ENCODE measurements at places on chromosomes 7 and 10. TPM values are rescaled to one million over a fixed set of nuclear protein-coding genes. Genes with fewer than 3 reads are reported as not detected.

DNA sequence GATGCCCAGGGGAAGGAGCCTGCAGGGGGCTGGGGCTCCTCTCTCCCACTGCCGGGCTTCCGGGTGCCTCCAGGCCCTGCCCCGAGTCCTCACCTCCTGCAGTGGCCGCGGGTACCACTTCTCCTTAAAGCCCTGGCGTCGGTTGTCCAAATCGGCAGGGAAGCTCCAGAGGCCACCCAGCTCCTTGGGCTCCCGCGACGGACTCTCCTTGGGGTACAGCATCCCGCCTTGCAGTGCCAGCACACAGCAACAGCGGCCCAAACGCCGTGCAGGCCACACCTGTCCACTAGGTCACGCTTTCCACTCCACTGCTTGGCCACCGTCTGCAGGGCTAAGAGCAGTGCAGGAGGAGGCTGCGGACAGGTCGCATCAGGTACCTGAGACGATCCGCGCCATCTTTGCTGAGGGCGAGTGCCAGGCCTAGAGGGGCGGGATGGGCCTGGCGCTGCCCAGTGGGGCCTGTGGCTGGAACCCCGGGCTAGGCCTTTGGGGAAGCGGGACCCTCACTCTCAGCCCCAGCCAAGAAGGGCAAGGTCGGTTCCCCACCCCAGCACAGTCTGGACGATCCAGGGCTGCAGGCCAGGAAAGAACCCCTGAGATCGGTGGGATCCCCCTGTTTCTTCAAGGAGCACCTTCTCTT lies 47.7 kb upstream of the ZNF479 start:
- H3K4me1 ChIP-seq, result no peaks in the 10 kb centered on the region
- DNase-seq, result peak; percentile 6
- no peaks in the 10 kb centered on the region for H3K36me3 ChIP-seq
- no peak overlapping the region for H3K4me3 ChIP-seq
- H3K27ac ChIP-seq, result no peak overlapping the region
- no peaks in the 10 kb centered on the region for H3K27me3 ChIP-seq

GRCh38 chr7:55962014-55962413 lies 2.4 kb upstream of the NIPSNAP2 start:
- H3K36me3 ChIP-seq, result no peaks in the 10 kb centered on the region
- DNase-seq, result no peak
- no peak overlapping the region for H3K27ac ChIP-seq
- H3K27me3 ChIP-seq, result no peaks in the 10 kb centered on the region

- no peak for DNase-seq
- no peaks in the 10 kb centered on the region for H3K36me3 ChIP-seq
- no peaks in the 10 kb centered on the region for H3K27me3 ChIP-seq
- H3K4me1 ChIP-seq, result no peaks in the 10 kb centered on the region
These were observed 1.5 kb upstream of the C10orf95 start for GRCh38 chr10:102452672-102453340.

GRCh38 chr7:76383089-76383944 lies 24.5 kb upstream of the YWHAG start:
- no peak for DNase-seq
- no peak overlapping the region for H3K4me3 ChIP-seq
- no peaks in the 10 kb centered on the region for H3K4me1 ChIP-seq

DNA sequence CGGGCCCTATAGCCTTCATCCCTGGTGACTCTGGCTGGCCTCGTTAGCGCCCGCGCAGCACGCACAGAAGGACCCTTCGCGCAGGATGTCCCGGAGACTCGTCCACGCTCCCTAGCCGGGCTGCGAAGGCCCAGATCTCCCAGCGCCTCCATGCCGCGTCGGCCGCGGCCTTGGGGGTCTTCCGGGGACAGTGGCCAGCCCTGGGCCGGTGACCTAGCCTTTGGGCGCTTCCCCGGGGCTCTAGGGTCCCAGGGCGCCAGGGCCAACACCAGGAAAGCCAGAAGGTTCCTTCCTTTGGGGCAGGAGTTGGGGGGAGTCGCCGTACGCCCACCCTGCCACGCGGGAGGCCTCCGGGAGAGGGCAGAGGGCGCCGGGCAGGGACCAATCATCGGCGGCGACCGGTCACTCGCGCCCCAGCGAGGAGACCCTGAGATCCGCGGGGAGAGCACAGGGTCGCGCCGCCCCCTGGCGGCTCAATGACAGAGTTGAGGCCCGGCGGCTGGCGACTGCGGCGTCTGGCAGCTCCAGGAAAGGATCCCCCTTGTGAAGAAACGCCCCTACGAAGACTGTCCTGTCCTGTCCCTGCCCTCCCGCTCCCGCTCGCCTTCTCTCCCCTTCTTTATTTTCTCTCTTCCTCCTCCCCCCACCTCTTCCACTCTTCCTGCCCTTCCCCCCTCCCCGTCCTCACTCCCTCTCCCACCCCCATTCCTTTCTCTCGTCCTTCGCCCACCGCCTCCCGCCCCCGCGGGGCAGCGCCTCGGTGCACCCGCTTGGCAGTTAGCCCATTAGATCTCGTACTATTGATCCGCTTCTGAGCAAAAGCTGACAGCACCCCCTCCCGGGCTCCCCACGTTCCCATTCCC lies 62.3 kb upstream of the LBX1 start:
- peaks cover 12% of the 10 kb centered on the region for H3K4me1 ChIP-seq
- peak overlapping the region; percentile 49 for H3K4me3 ChIP-seq
- no peaks in the 10 kb centered on the region for H3K36me3 ChIP-seq
- peaks cover 14% of the 10 kb centered on the region for H3K27me3 ChIP-seq
- no peak overlapping the region for H3K27ac ChIP-seq

DNA sequence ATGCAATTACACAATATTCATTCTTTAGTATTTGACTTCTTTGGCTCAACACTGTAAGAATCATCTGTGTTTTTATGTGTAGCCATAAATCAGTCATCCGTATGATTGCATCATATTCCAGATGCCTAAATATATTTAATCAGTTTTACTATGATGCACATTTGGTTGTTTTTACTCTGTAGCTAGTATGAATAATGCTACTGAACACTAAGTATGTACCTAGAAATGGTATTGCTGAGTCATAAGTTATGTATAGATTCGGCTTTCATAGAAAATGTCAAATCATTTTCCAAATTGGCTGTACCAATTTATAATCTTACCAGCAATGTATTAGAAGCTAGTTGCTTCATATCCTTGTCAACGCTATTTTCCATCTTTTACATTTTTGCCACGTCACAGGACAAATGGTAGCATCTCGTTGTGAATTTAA lies 197.3 kb upstream of the PLXNA4 start:
- H3K27me3 ChIP-seq, result no peaks in the 10 kb centered on the region
- no peak for DNase-seq
- no peak overlapping the region for H3K27ac ChIP-seq
- H3K36me3 ChIP-seq, result no peaks in the 10 kb centered on the region
- H3K4me1 ChIP-seq, result no peaks in the 10 kb centered on the region

- no peaks in the 10 kb centered on the region for H3K27me3 ChIP-seq
- no peaks in the 10 kb centered on the region for H3K36me3 ChIP-seq
- H3K4me3 ChIP-seq, result no peak overlapping the region
- no peak for DNase-seq
These were observed 19.5 kb upstream of the PPP1R3C start for GRCh38 chr10:91652364-91652763.

DNA sequence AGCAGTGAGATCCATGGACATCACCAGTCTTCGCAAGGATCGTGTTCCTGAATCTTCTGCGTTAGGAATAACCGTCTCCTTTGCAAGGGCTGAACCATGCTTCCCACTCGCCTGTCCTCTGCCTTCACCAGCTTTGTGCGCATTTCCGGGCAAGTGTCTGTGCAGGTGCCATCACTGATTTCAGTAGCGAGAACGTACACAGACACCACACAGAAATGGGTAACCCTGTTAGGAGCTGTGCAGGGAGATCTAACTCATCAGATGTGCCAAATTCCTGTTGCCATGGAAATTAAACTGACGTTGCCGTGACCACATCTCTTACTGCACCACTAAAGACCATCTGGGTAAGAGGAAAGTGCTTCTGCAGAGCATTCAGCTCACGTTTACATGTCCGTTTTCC lies 146.3 kb downstream of the DIP2C start:
- no peak overlapping the region for H3K27ac ChIP-seq
- no peak overlapping the region for H3K4me3 ChIP-seq
- no peaks in the 10 kb centered on the region for H3K4me1 ChIP-seq
- no peaks in the 10 kb centered on the region for H3K36me3 ChIP-seq
- DNase-seq, result no peak
- H3K27me3 ChIP-seq, result no peaks in the 10 kb centered on the region

DNA sequence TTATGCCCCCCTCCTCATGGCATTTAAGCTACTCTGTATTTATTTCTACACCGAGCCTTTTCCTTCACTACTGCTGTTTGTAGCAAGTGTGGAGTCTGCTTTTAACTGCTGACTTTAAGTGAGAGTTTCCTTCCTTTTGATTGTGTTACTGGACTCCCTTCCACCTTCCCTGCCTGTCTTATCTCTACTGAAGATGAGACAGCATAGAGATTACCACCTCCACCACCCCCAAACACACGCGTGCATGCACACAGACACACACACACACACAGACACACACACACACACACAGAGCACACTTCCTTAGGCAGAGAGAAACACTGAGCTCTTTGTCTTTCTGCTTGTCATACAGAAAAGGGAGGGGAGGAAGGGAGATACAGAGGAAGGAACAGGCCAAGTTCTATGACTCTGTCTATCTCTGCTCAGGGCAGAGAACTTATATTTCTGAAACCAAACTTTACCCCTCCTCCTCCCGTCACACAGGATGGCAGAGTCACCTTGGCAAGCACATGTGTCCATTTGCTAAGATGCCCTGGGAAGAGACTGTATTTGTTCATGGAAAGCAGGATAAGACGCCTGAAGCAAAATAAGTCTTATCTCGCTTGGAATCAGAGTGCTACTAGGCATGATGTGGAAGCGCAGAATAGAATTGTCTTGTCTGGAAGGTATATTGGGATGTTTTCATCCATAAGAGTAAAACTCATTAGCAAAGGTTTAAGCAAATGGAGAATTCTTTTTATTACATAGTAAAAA lies 81.8 kb upstream of the CAV2 start:
- H3K27me3 ChIP-seq, result no peaks in the 10 kb centered on the region
- no peak for DNase-seq
- H3K27ac ChIP-seq, result no peak overlapping the region
- no peaks in the 10 kb centered on the region for H3K36me3 ChIP-seq
- no peak overlapping the region for H3K4me3 ChIP-seq

DNA sequence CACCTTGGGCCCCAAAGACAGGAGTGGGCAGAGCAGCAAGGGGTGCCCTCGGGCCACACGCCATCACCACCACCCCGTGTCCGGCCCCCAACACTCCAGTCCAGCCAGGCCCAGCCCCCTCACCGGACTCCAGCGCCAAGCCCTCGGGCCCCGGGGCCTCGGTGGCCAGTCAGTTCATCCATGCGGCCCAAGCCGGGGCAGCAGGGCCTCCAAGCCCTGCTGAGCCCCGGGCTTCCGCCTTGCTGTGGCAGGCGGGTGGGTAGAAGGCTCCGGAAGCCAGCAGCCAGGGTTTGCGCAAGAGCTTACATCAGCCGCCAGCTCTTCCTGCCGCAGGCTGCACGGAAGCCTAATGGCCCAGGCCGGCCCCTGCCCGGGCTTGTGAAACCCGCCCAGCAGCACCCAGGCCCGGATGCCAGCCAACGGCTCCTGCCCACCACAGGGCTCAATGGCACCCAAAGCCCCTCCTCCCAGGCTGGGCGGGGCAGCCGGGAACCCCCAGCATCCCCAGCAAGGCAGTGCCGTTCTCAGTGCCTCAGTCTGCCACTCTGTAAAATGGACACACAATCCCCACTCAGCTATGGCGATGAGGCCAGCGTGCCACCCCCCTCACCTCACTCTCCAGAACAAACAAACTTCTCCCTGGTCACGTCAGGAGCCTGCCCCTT lies 26.5 kb downstream of the TNRC18 start:
- H3K36me3 ChIP-seq, result no peaks in the 10 kb centered on the region
- peak; percentile 80 for DNase-seq
- peaks cover 10% of the 10 kb centered on the region for H3K4me1 ChIP-seq
- peak overlapping the region; percentile 14 for H3K4me3 ChIP-seq
- peak overlapping the region; percentile 86 for H3K27ac ChIP-seq

- no peaks in the 10 kb centered on the region for H3K27me3 ChIP-seq
- DNase-seq, result no peak
- H3K4me1 ChIP-seq, result no peaks in the 10 kb centered on the region
- H3K36me3 ChIP-seq, result no peaks in the 10 kb centered on the region
- H3K27ac ChIP-seq, result no peak overlapping the region
These were observed 123.1 kb upstream of the PITRM1 start for GRCh38 chr10:3295582-3296151.

DNA sequence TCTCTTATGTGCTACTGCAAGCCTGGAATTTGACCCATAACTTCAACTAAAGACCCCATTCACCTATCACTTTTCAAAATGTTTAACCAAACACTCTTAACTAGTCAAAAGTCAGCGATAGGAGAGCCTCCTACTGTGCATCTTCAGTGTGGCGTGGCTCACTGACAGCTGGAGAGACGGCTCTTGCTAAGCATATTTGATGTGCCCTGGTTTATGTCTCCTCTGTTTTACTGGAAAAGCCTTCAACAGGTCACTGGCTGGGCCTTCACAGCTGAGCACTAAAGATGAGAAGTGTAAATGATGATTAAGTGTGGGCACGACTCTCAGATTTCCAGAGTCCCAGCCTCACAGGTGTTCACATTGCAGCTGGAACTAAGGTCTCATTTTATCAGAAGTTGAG lies 472.1 kb downstream of the SEMA3D start:
- H3K36me3 ChIP-seq, result no peaks in the 10 kb centered on the region
- DNase-seq, result no peak
- H3K4me3 ChIP-seq, result no peak overlapping the region
- H3K4me1 ChIP-seq, result no peaks in the 10 kb centered on the region
- H3K27me3 ChIP-seq, result no peaks in the 10 kb centered on the region

GRCh38 chr10:80382989-80383388 lies 25.4 kb upstream of the PRXL2A start:
- no peaks in the 10 kb centered on the region for H3K4me1 ChIP-seq
- H3K36me3 ChIP-seq, result no peaks in the 10 kb centered on the region
- no peak overlapping the region for H3K4me3 ChIP-seq
- H3K27me3 ChIP-seq, result no peaks in the 10 kb centered on the region
- H3K27ac ChIP-seq, result no peak overlapping the region

- no peak for DNase-seq
- peak overlapping the region; percentile 69 for H3K27ac ChIP-seq
- H3K36me3 ChIP-seq, result no peaks in the 10 kb centered on the region
- no peaks in the 10 kb centered on the region for H3K27me3 ChIP-seq
- H3K4me3 ChIP-seq, result peak overlapping the region; percentile 53
These were observed 805 bp downstream of the ZNF736 start for GRCh38 chr7:64314566-64314965.

- DNase-seq, result no peak
- H3K4me3 ChIP-seq, result no peak overlapping the region
- no peaks in the 10 kb centered on the region for H3K36me3 ChIP-seq
- H3K27ac ChIP-seq, result no peak overlapping the region
- no peaks in the 10 kb centered on the region for H3K4me1 ChIP-seq
- H3K27me3 ChIP-seq, result peaks cover 3% of the 10 kb centered on the region
These were observed 166.8 kb downstream of the RGS10 start for GRCh38 chr10:119375574-119376272.

GRCh38 chr10:128867210-128867609 lies 599.8 kb upstream of the MGMT start:
- no peak overlapping the region for H3K4me3 ChIP-seq
- H3K36me3 ChIP-seq, result no peaks in the 10 kb centered on the region
- no peaks in the 10 kb centered on the region for H3K27me3 ChIP-seq
- DNase-seq, result no peak
- no peak overlapping the region for H3K27ac ChIP-seq
- no peaks in the 10 kb centered on the region for H3K4me1 ChIP-seq

CAV1 gene
- 332 TPM for total RNA-seq

Data from uterus (tissue), 4 donors.